Cortex of kidney (tissue), 1 donor: ENCODE measurements at places on chromosomes 1 and 21.

DNA sequence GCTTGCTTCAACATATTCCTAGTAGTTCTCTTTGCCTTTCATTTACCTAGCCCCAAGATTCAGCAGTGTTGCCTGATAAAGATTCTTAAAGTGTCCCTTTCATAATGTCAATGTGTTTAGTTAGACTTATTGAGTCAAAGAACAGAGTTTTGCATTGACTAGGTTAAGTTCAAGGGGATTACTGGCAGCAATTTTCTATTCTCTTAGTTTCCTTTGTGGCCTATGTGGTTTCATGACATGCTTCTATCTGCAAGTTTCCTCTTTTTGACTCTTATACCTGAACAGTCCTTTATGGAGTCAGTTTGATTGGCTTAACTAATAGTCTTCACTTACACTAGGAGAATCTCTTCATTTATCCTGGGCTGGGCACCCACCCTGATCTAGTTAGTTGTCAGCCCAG is 151.3 kb downstream of the ADGRL4 start:
- no peak for DNase-seq

- DNase-seq, result no peak
These were observed 71.0 kb downstream of the ACTL8 start for GRCh38 chr1:17826165-17826488.

GRCh38 chr1:10788592-10789006 is 7.8 kb downstream of the CASZ1 start:
- DNase-seq, result no peak

- no peak for DNase-seq
These were observed 3.1 kb downstream of the SIM2 start for GRCh38 chr21:36701756-36702621.

- DNase-seq, result no peak
These were observed 27.8 kb upstream of the MPC2 start for GRCh38 chr1:167964646-167965045.

DNA sequence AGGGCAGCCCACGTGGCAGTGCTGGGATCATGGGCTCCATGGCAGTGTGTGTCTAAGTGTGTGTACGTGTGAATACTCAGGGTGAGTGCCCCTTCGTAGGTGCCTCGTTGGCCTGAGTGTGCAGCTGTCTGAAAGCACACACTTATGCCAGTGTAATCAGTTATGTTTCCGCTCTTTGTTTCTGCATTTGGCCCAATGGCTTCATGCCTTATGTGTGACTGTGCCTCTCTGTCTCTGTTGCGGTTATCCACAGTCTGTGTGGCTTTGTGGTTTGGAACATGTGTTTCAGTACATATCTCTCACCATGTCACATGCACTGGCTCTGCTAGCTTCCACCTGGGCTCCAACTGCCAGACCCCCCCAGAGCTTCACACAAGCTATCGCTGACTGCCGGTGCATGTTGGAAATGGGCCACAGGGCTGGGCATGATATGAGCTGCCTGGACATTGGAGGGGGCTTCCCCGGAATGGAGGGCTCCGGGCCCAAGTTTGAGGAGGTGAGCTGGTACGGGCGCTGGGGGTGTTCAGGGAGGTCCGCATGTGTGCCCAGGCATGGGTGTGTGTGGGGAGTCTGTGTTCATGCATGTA is 70.3 kb upstream of the TINAGL1 start:
- DNase-seq, result no peak

DNA sequence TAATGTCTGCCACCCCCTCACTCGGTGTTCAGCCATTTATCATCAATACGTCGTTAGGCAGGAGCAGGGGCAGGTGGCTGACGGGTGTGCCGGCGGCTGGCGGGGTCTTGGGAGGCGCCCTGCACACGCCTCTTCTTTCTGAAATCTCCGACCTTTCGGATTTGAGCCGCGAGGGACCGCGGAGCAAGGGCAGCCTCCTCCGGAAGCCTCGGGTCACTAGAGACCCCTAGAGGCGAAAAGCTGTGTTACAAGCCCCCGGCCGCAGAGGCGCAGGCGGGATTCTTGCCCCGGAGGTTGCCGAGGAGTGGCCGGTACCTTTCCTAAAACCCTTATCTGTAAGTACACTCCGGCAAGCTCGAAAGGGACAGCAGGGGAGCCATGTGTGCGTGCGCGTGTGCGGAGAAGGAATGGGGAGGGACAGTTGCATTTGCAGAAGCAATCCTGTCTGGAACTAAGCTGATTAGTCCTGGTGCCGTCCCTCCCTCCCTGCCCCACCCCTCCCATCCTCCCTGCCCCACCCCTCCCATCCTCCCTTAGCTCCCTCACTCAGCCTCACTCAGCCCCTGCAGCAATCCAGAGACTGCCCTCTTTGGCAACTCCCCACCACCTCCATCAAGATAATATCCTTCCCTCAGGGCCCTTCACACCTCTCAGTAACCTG is 11.0 kb downstream of the BRINP2 start:
- no peak for DNase-seq

DNA sequence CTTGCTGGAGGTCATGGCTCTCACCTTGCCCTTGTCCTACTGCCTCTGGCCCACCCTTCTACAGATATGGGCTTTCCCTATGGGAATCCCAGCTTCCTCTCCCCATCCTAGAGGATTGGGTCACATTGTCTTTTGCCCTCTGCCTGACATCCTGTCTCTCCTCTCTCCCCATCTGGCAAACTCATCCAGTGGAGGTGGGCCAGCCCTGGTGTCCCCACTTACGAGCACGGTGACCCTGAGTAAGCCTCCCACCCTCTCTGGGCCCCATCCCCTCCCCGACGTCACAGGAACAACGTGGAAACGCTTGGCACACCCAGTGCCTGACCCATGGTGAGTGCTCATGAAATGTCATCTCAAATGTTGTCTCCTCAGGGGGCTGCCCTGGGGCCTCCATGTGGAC is 56.1 kb upstream of the ID3 start:
- no peak for DNase-seq

DNA sequence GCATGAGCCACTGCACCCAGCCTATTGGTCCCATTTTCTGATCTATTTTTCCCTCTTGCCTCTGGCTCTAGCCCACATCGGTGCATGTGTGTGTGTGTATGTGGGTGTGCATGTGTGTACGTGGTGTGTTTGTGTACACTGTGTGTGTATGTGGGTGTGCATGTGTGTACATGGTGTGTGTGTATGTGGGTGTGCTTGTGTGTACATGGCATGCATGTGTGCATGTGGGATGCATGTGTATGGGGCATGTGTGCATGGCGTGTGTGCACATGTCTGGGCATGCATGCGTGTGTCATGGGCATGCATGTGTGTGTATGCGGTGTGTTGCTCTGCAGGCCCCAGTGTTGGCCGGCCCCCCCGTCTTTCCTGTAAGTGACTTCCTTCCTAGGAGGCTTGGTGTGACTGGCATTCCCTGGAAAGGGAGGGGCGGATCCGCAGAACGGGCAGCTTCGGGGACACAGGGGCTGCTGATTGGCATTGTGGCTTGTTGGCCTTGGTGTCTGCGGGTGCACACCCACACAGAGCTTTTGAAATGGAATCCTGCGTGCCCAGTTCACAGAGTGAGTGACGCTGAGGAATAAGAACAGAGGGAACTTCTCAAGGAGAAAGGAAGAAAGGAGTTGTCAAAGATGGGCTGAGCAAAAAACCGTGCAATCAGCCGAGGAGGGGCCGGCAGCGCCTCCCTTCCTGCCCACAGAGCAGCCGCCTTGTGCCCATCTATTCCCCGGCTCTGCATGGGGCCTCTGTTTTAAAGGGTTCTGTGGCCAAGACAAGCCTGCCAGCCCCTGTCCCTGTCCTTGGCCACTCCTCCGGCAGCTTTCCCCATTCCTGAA is 8.0 kb downstream of the PDXK start:
- no peak for DNase-seq

DNA sequence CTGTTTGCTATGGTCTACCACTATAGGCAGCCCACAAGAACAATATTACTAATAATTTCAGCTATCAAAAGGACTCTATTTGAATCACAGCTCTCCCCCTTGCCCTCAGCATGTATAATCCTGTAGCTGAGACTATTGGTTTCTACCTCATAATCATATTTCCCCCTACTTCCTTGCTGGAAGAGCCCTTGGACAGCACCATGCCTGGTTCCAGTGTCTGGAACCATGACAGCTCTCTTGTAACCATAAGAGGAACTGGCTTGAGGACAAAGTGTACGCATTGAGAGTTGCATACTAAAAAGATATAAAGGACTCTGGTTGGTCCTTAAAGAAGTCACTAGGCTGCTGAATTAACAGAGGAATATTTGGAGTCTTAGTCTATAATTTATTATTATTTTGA is 110.7 kb upstream of the ZRANB2 start:
- DNase-seq, result no peak

DNA sequence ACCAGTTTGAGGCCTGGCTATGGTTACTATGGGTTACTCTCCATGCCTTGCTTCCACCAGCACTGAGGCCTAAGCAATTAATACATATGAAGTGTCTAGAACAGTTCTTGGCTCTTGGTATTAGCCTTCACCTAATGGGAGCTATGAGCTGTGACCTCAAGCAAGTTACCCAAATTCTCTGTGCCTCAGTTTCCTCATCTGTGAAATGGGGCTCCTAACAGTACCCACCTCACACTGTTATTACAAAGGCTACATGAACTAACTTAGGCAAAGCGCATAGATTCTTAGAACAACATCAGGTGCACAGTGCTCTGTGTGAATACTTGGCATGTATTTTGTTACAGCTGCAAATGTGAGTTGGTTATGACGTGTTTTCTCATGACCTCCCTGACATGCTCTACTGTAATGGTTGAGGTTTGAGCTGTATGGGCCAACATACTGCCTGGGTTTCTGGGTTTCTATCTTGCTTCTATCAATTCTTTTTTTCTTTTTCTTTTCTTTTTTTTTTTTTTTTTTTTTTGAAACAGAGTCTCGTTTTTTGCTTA is 26.5 kb downstream of the CDCP2 start:
- no peak for DNase-seq

DNA sequence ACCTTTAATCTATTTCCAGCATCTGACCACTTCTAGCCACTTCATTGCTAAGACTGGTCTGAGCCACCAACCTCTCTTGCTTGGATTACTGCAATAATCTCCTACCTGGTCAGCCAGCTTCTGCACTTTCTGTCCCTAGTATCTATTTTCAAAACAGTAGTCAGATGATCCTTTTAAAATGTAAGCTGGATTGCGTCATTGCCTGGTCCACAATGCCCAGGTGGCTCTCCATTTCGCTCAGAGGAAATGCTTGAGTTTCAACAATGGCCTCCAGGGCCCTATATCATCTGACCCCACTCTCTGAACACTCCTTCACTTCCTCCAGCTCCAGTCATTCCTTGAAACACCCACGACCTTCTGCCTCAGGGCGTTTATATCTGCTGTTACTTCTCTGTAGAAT is 2.3 kb downstream of the FYB2 start:
- DNase-seq, result no peak

GRCh38 chr1:101388904-101389546 is 152.2 kb downstream of the S1PR1 start:
- DNase-seq, result no peak

- no peak for DNase-seq
These were observed 53.2 kb downstream of the SYT2 start for GRCh38 chr1:202656951-202657646.
